ENCODE measurements at places on chromosomes 12 and 14. TPM values are rescaled to one million over a fixed set of nuclear protein-coding genes. Genes with fewer than 3 reads are reported as not detected.

Gene IGF1
- total RNA-seq: 0.69 TPM

Gene TEDC1
- 31.2 TPM for total RNA-seq

Gene KRT75
- total RNA-seq: not detected

Gene VIPAS39
- 28.8 TPM for total RNA-seq

Gene ATG14
- total RNA-seq: 5.7 TPM

Gene FAM181A
- total RNA-seq: not detected

Gene GALNT8
- total RNA-seq: not detected

Gene PLXNC1
- total RNA-seq: 0.80 TPM

Gene TC2N
- total RNA-seq: 1.0 TPM

Gene ZFYVE21
- total RNA-seq: 90.2 TPM

Gene PPP4R4
- not detected for total RNA-seq

Gene SDSL
- 6.3 TPM for total RNA-seq

Gene KLHDC1
- total RNA-seq: 0.84 TPM

Gene KRT5
- total RNA-seq: not detected

Gene POTEG
- not detected for total RNA-seq

Gene ENDOU
- total RNA-seq: not detected

Gene MARK3
- 51.9 TPM for total RNA-seq

Gene HHIPL1
- total RNA-seq: 4.7 TPM

Gene RHOJ
- total RNA-seq: 20.3 TPM

Gene HOXC11
- total RNA-seq: not detected
